GM23338 (cell line): ENCODE measurements at places on chromosomes 5 and 9.

GRCh38 chr5:103834216-103834615 lies 271.6 kb upstream of the NUDT12 start:
- no peak for DNase-seq

DNA sequence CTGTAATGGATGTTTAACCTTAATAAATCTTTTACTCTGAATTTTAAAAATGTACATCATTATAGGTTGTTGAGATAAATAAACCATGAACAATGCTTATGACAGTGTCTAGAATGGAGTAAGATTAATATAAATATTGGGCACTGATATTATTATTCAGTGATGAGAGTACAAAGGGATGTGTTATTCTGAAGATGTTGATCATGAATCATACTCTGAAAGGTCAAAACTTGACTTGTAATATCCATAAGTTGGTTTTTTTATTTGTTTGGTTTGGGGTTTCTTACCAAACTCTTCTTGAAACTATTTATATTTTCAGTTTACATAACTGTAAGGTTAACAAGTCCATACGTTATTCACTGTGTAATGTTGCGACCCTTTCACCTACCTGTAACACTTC lies 163.2 kb downstream of the MPDZ start:
- no peak for DNase-seq

- no peak for DNase-seq
Measured at GRCh38 chr5:33925278-33925677, 10.9 kb upstream of the RXFP3 start.

DNA sequence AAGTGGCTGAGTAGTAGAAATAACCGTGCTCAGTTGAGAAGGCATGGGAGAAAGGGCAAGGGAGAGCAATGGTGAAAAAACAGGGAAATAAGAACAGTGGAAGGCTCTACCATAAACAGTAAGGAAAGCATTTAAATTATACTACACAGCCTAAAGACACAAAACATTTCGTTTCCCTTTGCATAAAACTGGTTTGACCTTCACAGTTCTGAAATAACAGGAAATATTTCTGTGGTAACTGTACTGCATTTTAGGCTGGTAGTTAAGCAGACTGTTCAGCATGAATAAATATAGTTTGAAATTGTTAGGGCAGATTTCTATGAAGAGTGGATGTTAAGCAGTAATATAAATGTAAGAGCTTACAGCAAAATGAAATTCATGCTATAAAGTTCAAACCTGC lies 147.5 kb downstream of the CSNK1G3 start:
- no peak for DNase-seq
